Stimulated activated CD8-positive, alpha-beta memory T cell treated with anti-CD3 and anti-CD28 coated beads, Interleukin-15, amount 100 ng/mL, for 48 hours (primary cell): ENCODE measurements at places on chromosomes 11 and 22.

DNA sequence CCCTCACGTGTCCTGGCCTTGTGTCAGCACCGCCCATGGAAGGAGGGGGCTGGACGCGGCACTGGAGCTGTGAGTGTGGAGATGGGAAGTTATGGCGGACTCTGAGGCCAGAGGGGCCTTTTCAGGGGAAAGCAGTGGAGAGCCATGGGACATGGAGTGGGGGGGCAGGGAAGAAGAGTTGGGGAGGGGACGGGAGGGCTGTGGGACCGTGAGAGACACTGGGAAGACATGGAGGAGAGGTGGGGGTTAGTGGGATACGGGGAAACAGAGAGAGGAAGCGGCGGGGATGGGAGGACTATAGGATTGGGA lies 58.2 kb downstream of the FBXO7 start:
- no peak for DNase-seq

DNA sequence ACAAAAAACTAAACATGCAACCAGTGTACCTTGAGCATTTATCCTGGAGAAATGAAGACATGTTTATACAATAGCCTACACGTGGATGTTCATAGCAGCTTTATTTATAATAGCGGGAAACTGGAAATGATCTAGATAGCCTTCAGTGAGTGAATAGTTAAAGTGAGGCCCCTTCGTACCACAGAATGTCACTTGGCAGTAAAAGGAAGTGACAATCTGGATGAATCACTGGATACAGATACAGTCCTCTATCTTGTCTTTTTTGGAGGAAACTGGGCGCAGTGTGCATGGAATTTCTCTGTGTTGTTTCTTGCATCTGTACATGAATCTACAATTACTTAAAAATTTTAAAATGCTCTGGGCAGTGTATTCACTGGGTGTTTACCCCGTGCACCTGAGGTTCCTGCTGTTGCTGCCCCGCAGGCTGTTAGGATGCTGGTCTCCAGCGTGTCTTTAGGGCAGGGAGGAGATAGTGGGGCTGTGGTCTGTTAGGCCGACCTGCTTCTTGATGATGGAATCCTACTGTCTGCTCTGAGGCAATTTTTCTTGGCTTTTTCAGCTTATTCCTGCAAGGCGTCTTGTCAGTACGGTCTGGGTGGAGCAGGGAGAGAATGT lies 23.2 kb downstream of the DERL3 start:
- no peak for DNase-seq

- DNase-seq: no peak
Measured at GRCh38 chr11:32187111-32187510, 96.2 kb downstream of the RCN1 start.

DNA sequence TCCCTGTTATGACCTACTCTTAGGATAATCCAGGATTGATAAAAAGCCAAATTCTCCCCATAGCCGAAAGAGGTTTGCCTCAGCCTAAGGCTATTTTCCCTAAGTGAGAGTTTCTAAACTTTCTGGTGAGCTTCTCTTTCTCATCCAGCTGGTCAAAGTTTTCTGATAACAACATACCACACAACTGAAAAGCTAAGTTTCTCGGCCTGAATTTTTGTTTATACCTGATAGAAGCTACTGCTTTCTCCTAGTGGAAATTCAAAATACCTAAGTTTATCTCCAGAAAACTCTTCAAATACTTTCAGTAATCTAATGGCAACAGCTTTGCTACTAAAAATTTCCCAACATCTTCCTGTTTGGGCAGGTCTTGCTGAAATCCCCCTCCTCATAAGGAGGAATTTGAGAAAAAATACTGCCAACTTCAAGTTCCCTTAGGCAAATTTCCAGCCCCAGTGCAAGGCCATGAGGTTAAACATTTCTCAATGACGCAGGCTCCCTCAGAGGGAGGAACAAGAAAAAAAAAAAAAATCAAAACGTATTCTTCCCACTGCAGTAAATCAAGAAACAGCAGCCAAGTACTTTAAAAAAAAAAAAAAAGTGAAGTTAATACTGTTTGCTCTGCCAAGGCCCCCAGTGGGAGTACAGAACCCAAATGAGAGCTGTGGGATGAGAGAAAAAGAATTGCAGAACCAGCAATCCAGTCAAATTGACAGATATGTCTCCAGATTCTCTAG lies 127.0 kb downstream of the MRTFA start:
- DNase-seq: no peak

DNA sequence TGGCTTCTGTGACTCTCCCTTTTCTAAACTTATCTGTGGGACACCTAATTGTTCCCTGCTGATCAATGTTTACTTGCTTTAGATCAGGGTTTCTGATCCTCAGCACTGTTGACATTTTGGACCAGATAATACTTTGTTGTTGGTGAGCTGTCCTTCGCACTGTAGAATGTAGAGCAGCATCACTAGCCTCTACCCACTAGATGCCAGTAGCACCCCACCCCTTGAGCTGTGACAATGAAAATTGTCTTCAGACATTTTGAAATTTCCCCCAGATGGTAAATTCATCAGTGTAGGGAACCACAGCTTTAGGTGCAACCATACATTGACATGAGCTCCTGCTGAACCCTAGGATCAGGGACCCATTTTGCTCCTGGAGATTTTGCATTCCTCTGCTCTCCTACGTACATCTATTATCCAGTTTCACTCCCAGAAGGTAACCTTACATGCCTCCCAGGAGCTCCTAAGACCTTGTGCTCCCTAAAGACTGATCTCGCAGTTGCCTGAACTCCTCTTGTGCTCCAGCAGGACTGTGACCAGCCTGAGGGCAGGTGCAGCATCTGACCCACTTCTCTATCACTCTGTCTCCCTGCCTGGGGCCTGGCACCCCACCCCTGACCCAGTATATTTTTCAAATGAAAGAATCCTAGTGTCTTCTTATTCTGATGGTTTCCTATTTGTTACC lies 107.8 kb downstream of the FAR1 start:
- DNase-seq: no peak

DNA sequence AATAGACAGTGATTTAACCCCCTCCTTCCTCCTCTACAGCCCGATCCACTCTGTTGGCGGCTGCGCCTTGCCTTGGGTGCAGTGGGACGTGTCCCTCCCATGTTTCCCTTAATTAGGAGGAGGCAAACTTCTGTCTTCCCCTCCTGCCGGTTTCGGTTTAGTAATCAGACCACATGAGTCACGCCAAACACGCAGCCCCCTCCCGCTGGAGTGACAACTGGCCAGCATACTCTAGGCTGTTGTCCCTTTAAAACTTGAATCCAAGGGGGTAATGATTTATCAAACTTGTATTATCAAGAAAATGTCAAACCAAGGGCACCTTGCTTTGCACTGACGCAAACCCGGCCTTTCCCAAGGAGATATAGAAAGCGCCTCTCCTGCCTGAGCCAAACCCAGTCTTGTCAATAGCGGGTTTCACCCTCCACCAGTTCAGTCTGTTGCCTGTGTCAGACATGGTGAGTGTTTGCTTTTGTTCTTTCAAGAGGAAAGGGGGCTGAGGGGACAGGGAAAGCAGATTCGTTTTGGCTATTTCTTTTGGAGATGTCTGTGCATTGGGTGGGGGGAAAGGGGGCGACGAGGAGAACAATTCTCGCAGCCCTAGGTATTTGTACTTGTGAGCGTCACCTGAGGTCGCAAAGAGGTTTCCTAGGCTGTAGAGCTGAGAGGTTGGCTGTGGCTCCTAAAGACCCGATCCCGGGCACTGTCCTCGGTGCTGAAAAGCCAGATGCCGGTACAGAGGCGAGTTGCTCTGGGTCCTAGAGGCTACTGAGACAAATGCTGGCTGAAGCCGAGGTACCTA lies at the start of gene SLC6A5:
Gene SLC6A5 (plus strand): TSS at position 388 of the 799 bp plus-strand sequence. CDS start 65 bp downstream, at position 453.
- peak; percentile 4 for DNase-seq

- no peak for DNase-seq
Measured at GRCh38 chr22:48475661-48476345, 1351.9 kb downstream of the BRD1 start.

GRCh38 chr11:16925561-16926065 lies 88.6 kb downstream of the PLEKHA7 start:
- DNase-seq: no peak

DNA sequence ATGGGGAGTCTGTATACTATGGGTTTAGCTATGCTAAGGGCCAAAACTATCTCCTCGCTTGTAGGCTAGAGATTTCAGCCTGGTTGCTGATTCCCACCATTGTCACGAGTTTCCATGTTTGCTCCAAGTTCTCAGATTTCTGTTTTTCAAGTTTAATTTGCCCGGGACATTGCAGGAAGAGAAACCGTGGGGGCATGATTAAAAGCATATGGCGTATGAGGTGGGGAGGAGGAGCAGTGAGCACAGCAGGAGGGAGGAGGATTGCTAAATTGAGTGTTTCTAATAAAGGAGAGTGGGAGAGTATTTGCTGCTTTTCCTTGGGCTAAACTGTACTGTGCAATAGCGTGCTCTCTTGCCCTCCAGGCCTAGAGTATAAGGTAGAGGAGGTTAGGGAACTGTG lies 558.4 kb downstream of the METTL15 start:
- DNase-seq: no peak

DNA sequence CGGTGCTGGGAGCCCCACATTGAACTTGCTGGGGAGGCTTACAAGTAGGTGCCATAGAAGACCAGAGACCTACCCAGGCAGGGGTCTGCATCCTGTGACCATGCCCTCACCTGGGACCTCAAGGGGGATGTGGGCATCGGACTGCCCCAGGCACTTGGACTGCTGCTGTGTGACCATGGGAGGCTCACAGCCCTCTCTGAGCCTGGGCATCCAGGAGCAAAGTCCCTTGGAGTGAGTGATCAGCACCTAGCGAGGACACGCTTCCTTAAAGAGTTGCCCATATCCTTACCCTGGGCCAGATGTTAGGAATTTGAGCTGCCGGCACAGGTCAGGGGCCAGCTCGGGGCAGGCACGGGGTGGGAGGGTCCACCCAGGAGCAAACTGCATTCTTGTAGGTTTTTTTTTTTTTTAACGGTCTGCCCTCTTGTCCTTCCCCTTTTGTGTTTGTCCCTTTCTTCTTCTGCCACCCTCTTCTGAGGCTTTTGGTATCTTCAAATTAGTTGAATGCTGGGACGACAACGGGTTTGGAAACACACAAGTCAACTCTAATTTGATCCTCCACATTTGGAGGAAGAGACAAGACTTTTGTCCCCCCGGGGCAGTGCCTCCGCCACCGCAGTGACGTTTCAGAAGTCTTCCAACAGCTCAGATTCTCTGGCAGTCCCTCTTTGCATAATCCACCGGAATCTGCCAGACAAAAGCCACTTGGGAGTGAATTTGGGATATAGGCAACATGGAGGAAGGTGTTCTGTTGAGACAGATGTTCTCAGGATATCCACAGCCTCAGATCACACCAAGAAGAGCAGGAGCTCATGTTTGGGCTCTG lies 46.1 kb upstream of the LINC01488 start:
- no peak for DNase-seq

DNA sequence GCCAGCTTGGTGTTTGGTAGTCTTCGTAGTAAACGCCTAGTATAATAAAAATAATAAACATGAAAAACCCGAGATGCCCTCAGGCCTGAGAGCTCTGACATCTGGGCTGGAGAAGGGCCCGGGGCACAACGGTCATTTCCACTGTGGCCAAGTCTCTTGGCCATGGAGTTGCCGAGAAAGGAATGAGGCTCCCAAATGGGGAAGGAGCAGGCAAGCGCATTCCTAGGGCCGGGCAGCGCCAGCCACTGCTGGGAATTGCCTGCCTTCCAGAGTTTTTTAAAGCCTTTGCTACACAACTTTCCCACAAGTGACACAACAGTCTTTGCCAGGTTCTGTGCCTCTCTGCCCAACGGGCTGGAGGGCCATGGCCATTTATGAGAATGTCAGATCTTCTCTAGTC lies 103.4 kb downstream of the NAV2 start:
- DNase-seq: no peak

- DNase-seq: no peak
Measured at GRCh38 chr11:59198726-59199125, 14.0 kb downstream of the MPEG1 start.

DNA sequence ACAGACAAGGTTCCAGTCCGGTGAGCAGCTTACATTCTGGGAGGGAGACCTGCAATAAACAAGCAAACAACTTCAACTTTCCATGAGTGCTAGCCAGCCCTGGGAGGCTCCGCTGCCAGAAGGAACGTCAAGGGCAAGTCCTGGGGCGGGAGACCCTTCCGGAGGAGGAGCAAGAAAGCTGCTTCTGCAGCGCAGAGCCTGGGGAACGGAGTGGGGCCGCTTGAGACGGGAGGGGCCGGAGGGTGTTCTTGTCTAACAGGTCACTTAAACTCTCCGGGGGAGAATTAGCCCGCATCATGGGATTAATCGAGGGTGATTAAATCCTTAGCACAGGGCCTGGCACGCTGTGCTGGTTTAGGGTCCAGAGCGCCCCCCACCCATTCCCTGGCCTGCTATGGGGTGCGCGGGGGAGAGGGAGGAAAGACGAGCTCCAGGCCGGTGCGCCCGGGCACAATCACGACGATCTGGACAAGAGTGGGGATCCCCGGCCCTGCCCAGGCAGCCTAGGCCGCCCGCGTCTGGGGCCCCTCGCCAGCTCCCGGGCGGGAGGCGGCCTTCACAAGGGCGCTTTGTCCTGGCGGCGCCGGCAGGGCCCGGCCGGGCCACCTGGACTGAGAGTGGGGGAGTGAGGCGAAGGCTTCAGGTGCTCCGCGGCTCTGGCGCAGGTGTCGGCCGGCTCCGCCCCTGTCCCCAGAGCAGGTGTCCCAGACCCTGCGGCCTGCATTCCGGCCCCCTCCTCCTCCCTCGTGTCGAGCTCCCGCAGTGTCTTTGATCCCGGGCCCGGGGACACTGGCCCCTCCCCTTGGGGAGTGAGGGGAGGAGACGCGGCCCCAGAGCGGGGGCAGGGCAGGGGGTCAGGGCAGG lies 663 bp upstream of the LARGE2 start:
- no peak for DNase-seq

DNA sequence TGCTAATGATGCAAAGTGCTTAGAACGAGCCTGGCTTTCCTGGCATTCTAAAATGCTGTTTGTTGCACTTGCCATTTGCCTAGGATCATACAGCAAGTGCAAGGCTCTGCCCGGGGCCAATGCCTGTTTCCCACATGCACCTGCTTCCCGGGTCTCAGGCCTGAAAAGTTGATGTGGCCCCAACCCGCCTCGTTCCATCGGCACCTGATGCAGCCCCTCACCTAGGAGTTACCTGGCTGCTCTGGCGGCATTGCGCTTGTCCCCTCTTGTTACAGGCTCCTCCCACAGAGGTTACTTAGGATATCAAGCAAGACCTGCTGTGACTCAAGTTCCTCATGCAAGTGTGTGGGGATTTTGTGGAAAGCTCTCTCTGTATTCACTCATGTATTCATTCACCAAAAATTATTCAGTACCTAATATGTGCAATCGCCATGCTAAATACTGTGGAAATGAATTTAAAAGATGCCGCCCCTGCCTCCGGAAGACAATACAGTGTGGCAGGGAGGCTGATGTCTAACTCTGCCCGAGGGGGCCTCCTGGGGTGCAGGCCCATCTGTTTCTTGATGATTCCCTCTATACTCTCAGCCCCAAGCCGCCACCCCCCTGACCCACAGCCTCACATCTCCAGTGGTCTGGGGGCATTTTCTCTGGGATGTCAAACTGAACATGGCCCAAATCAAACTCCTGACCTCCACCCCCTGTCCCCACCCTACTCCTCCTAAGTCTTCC lies 184.5 kb downstream of the EFCAB6 start:
- DNase-seq: no peak

GRCh38 chr22:23789638-23790037 lies 2.9 kb downstream of the SMARCB1 start:
- no peak for DNase-seq

GRCh38 chr11:68841718-68842426 lies at the start of gene CPT1A:
Gene CPT1A (minus strand): TSS chr11:68841916. CDS start chr11:68815474, 26,442 bp downstream.
- DNase-seq: peak; percentile 64

- DNase-seq: peak; percentile 22
Measured at GRCh38 chr22:17057959-17058814, 26.6 kb upstream of the IL17RA start.

- DNase-seq: no peak
Measured at GRCh38 chr11:128450882-128451651, 136.3 kb downstream of the ETS1 start.

GRCh38 chr11:117933930-117934329 lies 4.7 kb upstream of the TMPRSS13 start:
- DNase-seq: no peak

- DNase-seq: no peak
Measured at GRCh38 chr11:20013346-20014066, 146.8 kb downstream of the DBX1 start.
